ENCODE measurements at places on chromosomes 6 and 20.

DNA sequence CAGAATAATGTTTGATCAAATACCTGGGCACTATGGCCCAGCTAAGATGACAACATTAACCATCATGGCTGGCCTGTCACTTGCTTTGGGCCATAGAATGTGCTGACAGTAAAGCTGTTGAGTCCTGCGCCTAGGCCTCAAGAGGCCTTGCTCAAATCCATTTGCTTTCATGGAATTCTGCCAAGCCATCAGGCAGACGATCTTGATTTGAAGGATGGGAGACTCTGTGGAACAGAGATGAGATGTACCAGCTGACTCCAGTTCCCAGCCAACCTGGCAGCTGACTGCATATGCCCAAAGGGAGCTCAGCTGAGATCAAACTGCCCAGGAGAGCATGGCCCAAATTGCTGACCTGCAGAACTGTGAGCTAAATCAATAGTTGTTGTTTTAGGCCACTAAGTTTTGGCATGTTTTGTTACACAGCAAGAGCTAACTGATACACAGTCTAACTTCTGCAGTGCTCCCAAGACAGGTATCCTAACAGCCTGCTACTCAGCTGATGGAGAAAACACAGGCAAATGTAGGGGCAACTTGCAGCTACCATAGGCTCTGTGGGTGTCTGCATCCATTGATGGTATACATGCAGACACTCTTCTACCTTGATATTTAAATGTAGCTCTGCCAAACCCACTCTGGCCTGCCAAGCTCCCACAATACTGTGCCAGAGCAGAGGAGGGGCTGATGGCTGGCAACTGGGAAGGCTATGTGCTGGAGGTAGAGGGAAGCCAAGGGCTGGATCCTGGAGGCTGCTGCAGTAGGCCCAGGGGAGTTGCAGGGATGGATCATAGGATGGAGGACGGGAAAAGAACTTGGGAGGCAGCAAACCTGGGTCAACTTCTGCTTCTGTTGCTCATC is 55.2 kb upstream of the RNF24 start:
- DNase-seq = no peak

- no peak for DNase-seq
Measured at GRCh38 chr6:30918670-30919069, 4.6 kb downstream of the VARS2 start.

- DNase-seq = no peak
Measured at GRCh38 chr6:111329882-111330633, 153.0 kb downstream of the REV3L start.

GRCh38 chr6:9405369-9405768 is 970.0 kb upstream of the SLC35B3 start:
- peak; percentile 41 for DNase-seq

GRCh38 chr6:155130161-155130853 is 133.5 kb upstream of the CLDN20 start:
- no peak for DNase-seq

GRCh38 chr20:59074456-59074855 is 31.9 kb upstream of the PRELID3B start:
- DNase-seq = no peak

- DNase-seq = peak; percentile 47
Measured at GRCh38 chr6:5468586-5468985, 207.3 kb downstream of the FARS2 start.

- no peak for DNase-seq
Measured at GRCh38 chr20:48556956-48557355, 270.8 kb downstream of the PREX1 start.

- no peak for DNase-seq
Measured at GRCh38 chr6:17714177-17714576, 7.5 kb upstream of the NUP153 start.

DNA sequence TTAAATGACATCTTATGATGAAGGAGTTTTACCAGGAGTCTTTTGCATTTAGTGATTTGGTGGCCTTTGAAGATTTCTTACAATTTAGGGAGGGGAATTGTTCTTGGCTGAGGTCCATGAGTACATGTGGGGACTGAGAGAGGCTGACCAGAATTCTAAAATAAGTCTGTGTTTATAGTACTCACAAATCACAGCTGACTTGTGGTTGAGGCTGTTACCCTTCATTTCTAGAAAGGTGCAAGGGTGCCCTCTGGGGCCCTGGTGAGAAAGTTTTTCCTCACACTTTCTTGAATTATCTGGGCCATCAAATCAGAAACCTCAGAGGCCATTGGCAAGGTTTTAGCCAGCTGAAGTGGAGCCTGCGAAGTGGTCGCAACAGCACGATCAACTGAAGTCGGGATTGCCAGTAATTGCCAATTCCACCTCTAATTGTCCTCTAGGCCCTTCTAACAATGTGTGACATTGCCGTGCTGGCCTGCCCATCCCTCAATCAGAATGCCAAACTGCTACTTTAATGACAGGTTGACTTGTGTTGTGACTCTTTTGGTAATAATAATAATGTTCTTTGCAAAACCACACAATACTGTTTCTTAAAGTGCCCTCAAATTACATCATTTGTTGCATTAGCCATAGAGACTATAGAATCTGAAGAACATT is 221.6 kb downstream of the OGFRL1 start:
- peak; percentile 80 for DNase-seq

GRCh38 chr6:169833258-169833794 is 81.9 kb downstream of the ERMARD start:
- DNase-seq = no peak

- peak; percentile 79 for DNase-seq
Measured at GRCh38 chr20:58169450-58169849, 59.0 kb downstream of the ANKRD60 start.

- no peak for DNase-seq
Measured at GRCh38 chr20:38673261-38673660, 51.0 kb upstream of the SLC32A1 start.

- DNase-seq = no peak
Measured at GRCh38 chr6:33856655-33857054, 52.9 kb upstream of the MLN start.

DNA sequence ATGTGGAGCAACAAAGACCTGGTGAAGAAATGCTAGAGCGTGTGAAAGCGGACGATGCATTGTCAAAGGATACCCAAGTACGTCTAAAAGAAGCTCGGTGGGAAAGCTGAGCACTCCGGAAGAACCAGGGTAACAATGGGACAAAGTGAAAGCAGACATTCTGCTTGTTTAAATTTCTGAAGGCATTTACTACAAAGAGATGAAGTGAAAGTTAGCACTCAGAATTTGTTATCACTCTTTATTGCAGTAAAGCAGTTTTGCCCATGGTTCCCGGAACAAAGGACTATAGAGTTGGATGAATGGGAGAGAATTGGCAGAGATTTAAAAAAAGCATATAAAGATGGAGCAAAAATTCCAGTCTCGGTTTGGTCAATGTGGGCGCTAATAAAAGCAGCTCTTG is 12.8 kb upstream of the IRAK1BP1 start:
- DNase-seq = no peak

DNA sequence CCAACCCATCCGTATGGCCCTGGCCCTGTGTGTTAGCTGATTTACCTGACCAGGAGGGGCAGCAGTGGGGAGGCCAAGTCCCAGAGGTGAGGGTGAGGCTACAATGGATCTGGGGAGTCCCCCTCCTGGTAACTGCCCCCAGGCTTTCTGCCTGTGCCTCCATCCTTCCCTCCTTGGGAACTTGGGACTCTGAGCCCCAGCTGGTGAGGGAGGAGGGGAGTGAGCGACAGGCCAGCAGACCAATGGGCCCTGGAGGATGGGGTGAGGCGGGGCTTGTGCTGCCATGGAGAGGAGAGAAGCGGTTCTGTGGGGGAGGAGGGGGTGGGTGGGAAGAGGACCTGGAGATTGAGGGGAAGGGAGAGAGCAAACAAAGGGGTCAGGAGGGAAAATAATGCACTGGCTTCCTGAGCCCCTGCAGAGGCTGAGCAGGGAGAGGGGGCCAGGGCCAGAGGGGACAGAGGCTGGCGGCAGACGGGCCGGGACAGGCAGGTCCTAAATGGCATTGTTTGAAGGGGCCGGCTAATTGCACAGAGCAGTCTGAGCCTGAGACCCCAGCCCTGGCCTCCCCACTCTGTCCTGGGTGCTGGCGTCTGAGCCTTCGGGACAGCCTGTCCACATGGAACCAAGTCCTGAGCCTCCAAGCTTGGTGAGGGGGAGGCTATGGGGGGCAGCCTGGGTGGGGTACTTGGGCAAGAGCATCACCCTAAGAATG is 17.5 kb downstream of the DNMT3B start:
- no peak for DNase-seq

DNA sequence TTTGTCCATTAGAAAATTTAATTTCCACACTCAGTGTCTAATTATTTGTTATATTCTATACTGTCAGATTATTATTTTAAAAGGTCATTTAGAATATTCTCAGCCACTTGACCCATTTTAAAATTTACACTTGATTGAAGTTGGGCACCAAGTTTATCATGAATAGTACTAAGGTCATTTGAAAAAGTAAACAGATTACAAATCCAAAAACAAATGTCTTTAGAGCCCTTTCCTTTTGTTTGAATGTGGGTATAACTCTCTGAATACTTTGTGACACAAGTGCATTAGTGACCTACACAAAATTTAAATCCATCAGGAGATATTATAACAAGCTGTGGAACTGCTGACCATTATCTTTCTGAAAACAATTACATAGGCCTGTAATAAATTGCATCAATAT is 11.3 kb downstream of the HIVEP2 start:
- DNase-seq = no peak

GRCh38 chr6:77487808-77488425 is 24.6 kb upstream of the HTR1B start:
- no peak for DNase-seq

DNA sequence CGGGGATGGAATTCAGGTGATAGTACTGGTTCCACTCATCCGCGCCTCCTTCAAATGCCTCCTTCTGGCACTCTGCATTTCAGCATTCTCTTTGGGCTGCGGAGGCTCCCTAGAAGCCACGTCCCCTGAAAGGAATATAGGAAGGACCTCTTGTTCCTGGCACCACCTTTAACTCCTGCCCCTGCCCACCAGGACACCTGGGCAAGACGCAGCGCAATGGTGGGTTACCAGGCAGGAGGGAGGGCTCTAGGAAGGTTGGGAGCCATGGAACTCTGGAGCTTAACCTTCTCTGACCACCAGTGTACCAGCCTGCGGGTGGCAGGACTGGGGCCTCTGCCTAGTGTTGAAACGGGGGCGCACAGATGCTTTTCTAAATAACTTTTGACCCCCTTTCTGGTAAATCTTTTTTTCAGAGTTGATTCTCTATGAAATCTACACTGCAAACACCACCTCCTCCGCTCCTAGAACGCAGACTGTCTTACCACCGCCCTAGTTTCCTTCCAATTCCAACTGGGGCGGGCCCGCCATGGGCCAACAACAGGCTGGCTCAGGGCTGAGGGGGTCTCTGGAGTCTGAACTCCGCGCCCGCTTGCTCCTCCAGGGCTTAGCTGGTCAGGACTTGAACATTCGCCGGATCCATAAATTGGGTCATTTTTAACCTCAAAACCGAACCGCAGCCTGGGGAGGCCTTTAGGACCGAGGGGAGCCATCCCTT is 871 bp upstream of the SYNDIG1 start:
- no peak for DNase-seq

GRCh38 chr6:142856624-142857232 is 88.2 kb downstream of the HIVEP2 start:
- DNase-seq = no peak

- DNase-seq = no peak
Measured at GRCh38 chr20:25273046-25273445, 25.2 kb downstream of the PYGB start.

DNA sequence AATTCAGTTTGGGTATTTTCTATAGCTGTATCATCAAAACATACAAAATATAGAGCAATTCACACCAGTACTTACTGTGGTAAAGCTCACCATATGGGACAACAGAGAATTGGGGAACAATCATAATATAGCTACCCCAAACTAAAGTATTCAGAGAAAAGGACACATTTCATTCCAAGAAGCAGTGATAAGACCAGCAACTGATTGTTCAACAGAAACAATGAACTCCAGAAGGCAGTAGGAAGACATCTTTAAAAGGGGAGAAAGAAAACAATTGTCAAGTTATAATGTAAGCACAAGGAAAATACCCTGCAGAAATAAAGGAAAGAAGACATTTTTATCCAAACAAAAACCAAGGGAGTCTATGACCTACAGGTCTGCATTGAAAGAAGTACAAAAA is 210.9 kb downstream of the ZFAND3 start:
- DNase-seq = no peak

- DNase-seq = no peak
Measured at GRCh38 chr6:116015983-116016382, 44.7 kb downstream of the FRK start.

GRCh38 chr20:58549231-58550209 is 34.3 kb upstream of the APCDD1L start:
- no peak for DNase-seq

- DNase-seq = no peak
Measured at GRCh38 chr6:628766-629165, 28.1 kb downstream of the HUS1B start.

GRCh38 chr20:8675896-8676295 is 393.0 kb upstream of the PLCB4 start:
- no peak for DNase-seq

GRCh38 chr6:53938810-53939209 is 144.0 kb downstream of the LRRC1 start:
- peak; percentile 51 for DNase-seq

GRCh38 chr6:33428224-33428965 is 8.5 kb downstream of the SYNGAP1 start:
- no peak for DNase-seq

- peak; percentile 82 for DNase-seq
Measured at GRCh38 chr6:22320750-22321149, 23.9 kb upstream of the PRL start.

GRCh38 chr6:75656479-75656878 is 54.8 kb downstream of the SENP6 start:
- peak; percentile 2 for DNase-seq

DNA sequence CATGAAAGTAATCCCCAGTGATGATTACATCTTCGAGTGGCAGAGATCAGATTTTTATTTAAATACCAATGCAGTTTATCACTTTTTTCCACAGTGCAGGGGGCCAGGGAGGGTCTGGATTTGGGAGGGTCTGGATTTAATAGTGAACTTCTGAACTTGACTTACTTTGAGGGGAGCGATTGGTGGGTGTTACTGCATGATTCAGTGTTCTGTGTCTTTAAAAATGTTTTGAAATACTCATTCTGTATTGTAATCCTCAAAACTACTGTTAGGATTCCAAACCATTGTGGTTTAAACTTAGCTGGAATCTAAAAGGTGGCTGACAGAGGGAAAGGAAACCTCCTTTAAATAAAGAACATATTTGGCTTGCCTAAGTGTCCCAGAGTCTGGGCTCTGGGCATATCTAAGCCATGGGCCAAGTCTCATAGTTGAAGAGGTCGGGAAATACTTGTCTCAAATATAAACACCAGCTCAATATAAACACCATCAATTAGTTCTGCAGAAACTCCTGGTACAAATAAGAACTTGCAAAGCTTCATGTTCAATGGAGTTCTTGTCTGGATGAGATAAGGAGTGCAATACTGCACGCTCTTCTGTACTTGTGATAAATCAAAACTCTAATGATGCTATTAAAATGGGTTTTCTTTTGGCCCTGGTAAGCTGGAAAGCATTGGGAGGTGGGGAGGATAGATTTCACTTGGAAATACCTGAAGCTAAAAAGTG is 14.4 kb downstream of the JARID2 start:
- DNase-seq = peak; percentile 81
